ENCODE measurements at places on chromosomes 4 and X.

GRCh38 chrX:11765449-11765848, 7.4 kb downstream of the MSL3 start:
- DNase-seq = no peak

GRCh38 chr4:65416891-65417290, 253.4 kb downstream of the EPHA5 start:
- peak; percentile 5 for DNase-seq

- DNase-seq = no peak
These were observed 824.0 kb downstream of the STIM2 start for GRCh38 chr4:27684610-27685011.

DNA sequence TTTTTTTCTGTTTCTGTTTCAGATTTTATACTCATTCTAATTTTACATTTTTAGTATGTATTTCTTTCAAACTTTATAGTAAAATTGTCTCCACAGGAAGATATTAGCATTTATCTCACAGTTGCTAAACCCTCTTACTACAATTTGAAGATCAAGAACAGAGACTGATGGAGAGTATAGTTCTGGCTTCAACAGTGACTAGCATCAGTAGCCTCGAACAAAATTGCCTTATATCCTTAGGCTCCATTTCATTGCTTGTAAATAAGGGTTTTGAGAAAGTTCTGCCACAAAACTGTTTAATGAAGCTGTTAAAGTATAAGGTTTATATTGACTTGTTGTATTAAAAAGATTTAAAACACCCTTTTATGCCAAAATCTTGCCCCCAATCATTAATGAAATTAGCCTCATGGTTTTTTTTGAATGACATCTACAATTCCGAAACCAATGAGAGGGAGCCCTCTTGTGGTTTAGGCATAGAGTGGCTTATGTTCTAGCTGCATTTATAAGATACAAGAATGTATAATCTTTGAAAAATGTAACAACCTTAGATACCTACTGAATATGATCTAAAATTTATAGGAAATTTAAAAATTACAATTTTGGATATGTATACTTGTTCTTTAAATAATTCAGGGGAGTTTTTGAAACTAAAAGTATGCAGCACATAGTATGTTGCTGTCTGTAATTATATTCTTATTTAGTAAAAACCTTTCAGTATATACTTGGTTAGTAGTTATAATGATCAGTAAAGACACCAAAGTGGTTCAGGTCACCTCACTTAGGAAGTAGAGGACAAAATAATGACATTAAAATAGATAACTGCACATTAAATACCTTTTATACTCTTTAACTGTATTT, 109.8 kb upstream of the HPGD start:
- DNase-seq = no peak

GRCh38 chr4:59412739-59413138, 1787.4 kb upstream of the ADGRL3 start:
- DNase-seq = no peak

GRCh38 chr4:114052227-114052626, 72.8 kb upstream of the ARSJ start:
- DNase-seq = no peak

- DNase-seq = no peak
These were observed 348.7 kb upstream of the KLF3 start for GRCh38 chr4:38315286-38315685.

- DNase-seq = no peak
These were observed 25.6 kb upstream of the PRDM8 start for GRCh38 chr4:80171656-80172055.

- DNase-seq = no peak
These were observed 64.8 kb downstream of the PJA1 start for GRCh38 chrX:69100478-69100877.

DNA sequence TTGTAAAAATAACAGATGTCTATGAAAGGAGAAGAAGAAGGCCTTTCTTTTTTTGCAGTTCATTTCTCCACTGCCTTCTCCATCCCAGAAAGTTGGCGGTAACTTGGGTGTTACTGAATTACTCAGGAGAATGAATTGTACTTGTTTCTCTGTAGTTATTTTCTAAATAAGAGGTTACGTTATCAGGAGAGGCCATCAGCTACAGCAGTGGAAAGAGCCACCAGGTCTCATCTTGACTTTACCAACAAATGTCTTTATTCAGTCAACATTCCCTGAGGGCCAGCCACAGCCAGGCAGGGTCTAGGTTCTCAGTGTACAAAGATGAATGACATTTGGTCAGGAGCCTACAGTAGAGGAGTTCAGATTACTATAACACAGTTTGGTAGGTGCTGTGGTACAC, 8.1 kb downstream of the HADH start:
- no peak for DNase-seq

Data from HS-27A (cell line).